ENCODE measurements at places on chromosomes 4 and X. TPM values are rescaled to one million over a fixed set of nuclear protein-coding genes. Genes with fewer than 3 reads are reported as not detected.

The NAA11 gene
- total RNA-seq, result not detected

The CENPVL1 gene
- not detected for total RNA-seq

The SSX1 gene
- total RNA-seq, result not detected

The NEIL3 gene
- 9.5 TPM for total RNA-seq

The SULT1B1 gene
- total RNA-seq, result not detected

The JAKMIP1 gene
- total RNA-seq, result not detected

The REELD1 gene
- total RNA-seq, result not detected

The AFM gene
- not detected for total RNA-seq

The SPACA5 gene
- total RNA-seq, result not detected

The TLR6 gene
- 2.3 TPM for total RNA-seq

The FGF16 gene
- not detected for total RNA-seq

The NEXMIF gene
- 0.12 TPM for total RNA-seq

The NSG1 gene
- 9.4 TPM for total RNA-seq

The NOP14 gene
- total RNA-seq, result 25.1 TPM

The AKAP4 gene
- total RNA-seq, result not detected

The CLCN4 gene
- total RNA-seq, result 3.3 TPM
